ENCODE measurements at places on chromosomes 12 and 14.

GRCh38 chr14:96624661-96625425 is 122.7 kb downstream of the PAPOLA start:
- DNase-seq: no peak

- DNase-seq: no peak
Observed at GRCh38 chr14:38171197-38171596, 36.5 kb upstream of the SSTR1 start.

DNA sequence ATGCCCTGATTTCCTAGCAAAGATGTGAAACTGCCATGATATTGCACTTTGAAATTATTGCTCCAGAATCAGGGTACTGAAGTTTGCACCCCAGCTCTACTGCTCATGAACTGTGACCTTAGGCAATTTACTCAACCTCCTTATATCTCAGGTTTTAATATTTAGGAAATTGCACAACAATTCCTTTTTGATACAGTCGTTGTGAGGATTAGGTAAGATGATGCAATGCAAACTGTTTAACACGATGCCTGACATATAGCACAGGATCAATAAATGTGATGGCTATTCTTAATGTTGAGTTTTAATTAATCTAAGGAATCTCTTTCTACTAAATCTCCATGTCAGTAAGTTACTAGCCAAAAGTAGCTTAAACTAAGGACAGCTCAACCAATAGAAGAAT is 555.8 kb downstream of the GALC start:
- DNase-seq: no peak

- no peak for DNase-seq
Observed at GRCh38 chr12:130574402-130574801, 141.7 kb downstream of the RIMBP2 start.

DNA sequence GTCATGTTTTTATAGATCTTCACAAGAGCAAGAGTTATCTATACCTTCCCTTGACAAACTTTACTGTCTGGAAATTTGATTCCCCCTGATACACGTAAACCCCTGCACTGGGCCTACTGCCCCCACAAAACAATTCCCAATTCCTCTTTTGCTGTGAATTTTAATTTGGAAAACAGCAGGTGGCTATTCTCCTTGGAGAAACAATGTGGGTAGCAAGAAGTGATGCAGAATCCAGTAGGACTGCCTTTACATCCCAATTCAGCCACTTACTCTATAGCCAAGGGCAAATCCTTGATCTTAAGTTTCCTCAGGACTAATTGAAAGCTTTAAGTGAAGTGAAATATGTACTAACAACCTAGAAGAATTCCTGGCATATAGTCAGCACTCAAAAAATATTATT is 129.3 kb downstream of the ACSS3 start:
- DNase-seq: no peak

DNA sequence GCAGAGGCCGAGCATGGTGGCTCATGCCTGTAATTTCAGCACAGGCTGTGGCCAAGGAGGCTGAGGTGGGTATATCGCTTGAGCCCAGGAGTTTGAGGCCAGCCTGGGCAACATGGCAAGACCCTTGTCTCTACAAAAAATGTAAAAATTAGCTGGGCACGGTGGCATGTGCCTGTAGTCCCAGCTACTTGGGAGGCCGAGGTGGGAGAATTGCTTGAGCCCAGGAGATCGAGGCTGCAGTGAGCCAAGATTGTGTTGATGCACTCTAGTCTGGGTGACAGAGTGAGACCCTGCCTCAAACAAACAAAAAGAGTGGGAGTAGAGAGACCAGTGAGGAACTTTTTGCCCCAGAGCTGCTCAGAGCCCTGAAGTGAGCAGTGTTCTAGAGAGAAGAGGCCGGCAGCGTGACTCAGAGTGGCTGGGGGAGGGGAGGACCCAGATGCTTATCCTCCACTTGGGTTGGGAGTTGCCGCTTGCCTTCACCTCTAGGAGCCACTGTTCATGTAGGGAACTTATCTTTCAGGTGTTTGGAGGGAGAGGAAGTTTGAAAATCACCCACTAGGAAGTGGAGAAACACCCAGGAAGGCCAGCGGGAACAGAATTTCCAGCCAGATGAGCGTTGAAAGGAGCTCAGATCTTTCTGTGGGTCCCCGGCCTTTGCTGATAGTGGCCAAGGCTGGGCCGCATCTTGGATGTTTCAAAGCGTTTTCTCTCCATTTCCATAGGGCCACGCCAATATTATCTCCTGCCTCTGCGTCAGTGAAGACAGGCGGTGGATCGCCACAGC is 15.3 kb downstream of the CFAP251 start:
- DNase-seq: peak; percentile 38

DNA sequence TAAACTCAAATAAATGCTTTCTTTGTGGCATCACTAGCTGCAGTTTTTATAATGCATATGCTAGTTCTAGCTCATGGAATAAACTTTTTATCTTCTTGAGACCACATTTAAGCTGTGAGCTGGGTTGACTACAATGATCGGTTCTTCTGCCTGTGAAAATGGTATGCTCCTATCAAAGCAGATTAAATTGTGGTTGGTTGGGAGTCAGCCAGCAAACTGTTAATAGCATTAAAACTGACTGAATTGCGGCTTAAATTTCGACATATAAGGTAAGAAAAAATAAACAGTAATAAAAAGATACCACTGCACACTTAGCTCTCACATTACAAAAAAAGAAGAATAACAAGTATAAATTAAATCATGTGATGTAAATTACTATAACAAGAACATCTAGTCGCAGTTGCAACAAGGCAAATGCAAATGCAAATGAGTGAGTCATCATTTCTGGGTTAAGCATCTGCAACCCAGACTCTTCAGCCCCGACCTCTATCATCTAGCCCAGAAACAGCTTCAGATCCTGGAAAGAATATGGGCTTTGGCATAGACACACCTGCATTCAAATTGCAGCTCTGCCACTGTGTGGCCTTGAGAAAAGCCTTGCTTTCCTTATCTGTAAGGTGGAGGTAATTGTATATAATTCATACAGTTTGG is 19.8 kb upstream of the DHRS7 start:
- no peak for DNase-seq

DNA sequence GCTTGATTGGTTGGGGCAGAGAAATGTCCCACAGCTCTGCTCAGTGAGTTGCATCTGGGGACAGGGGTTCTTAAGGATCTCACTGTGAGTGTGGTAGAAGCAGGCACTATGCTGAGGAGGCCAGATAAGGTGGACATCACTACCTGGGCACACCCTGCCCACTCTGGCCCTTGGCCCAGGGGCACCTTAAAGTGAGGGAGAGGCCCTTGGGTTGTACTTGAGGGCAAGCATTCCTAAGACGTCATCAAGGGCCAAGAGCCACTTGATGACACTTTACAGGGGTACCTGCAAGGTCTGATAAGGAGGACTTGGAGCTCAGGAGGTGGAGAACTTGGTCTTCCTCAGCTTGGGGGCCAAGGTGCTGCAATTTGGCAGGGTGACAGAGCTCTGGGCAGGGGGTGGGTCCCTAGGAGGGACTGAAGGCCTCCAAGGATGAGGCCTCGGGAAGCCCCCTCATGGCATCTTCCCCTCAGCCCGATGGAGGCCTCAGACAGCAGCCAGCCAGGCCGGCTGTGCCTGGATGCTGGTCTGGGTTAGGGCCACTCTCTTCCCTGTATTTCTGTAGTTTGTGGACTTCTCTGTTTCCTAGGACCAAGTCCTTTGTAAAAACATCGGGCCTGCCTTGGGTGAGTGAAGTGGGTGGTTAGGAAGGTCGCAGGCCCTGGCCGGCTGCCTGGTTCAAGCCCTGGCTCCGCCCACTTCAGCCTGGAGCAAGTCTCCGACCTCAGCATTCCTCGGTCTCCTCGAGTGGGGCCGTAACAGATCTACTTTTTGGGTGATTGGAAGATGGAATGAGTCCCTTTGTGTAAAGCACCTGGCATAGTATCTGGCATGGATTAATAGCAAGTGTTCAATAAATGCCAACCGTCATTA is 24.8 kb downstream of the GPR68 start:
- DNase-seq: no peak

- DNase-seq: no peak
Observed at GRCh38 chr12:113823016-113823415, 143.1 kb downstream of the RBM19 start.

DNA sequence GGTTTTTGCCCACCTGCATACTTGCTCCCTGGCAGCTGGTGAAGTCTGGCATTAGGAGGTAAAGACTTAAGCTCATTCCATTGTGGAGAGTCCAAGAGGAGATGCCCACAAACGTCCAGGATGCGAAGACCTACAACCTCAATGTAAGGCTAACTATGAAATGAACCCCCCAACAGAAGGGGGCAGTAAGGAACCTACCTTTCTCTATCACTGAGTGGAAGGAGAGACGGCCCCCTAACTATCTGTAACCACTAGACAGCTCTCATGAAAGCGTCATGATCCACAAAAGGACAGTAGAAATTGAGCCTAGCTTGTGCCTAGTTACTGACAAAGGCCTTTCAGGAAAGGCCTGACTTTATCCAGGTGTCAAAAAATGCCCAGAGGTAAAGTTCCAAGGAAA is 55.3 kb downstream of the ZFYVE21 start:
- no peak for DNase-seq

DNA sequence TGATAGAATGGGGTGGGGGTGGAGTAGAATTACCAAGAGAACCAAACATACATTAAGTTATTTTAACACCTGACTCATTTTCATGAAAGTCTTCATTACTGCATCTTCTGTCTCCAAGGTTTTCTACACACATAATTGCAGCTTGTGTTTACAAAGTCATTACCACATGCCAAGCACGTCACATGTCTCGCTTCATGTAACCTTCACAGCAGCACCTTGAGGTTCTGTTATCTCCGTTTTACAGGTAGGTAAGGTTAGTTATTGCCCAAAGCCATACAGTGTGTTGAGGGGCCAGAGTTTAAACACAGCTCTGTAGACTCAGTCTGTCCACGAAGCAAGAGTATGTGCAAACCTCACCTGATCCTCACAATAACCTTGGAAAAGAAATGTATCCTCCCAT is 64.3 kb upstream of the RBM19 start:
- no peak for DNase-seq

GRCh38 chr14:62706217-62706616 is 339.0 kb downstream of the KCNH5 start:
- peak; percentile 1 for DNase-seq

DNA sequence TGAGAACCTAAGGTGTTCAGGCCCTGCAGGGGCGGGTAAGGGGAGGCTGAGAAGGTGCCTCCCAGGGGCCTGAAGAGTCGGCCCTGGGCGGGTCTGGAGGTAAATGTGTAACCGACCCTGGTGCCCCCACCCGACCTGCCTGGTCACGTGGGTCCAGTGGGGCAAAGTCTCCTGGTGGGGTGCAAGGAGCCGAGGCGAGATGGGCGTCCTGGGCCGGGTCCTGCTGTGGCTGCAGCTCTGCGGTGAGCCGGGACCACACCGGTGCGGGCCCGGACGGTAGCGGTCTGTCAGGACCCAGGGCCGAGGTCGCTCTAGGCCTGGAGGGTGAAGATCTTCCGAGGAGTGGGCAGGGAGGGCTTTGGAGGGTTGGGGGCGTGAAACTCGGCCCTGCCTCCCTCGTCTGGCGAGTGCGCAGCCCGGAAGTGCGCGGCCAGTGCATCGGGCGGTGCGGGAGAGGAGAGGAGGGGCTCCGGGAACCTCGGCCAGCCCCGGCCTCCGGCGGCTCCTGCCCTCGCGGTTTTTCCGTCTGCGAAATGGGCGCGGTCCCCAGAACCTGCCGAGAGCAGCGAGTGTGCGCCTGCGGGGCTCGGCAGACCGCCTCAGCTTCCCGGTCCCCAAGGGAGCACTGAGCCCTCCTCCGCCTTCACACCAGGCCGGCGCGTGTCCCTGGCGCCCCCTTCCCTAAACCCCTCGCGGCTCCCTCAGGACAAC is at the start of gene AMN:
TSS of gene AMN (plus strand) at position 174 of the 711 bp plus-strand sequence. CDS start at position 200, 26 bp downstream.
- DNase-seq: peak; percentile 7

Measured in fibroblast of skin of scalp (primary cell).